Hepatocyte (in vitro differentiated cells): ENCODE measurements at places on chromosomes 1 and 21.

DNA sequence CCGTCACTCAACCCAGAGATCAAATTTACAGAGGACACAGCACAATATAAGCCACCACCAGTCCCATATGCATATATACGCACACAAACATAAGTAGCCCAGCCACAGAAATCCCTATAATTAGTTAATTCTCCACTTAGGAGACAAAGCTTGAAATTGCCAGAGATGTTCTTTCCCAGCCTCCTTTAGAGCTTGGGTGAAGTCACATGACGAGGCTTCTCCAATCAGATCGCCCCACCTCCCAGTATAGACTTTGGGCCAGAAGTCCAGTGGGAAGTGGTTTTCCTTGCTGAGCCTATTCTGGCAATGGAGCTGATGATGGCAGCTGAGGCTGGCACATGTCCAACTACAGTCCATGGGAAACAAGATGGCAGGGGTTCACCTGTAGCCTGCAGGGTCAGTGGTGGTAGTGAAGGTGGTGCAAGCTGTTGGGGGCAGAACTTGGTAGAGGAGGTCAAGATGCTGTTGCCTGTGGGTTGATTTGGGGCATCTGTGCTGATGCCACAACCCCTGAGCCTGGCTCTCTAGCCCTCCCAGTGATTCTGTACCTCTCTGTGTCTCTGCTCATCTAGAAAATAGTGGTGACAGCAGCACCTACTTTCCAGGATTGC lies 535.9 kb downstream of the MATN1 start:
- no peak for DNase-seq

- peak; percentile 98 for DNase-seq
Observed at GRCh38 chr1:3900150-3900968, at the start of gene C1orf174. Gene C1orf174 (minus strand): TSS chr1:3900272. CDS start chr1:3900186, 86 bp downstream.

GRCh38 chr1:17215545-17215890 lies 10.6 kb downstream of the PADI1 start:
- no peak for DNase-seq

- peak; percentile 96 for DNase-seq
Observed at GRCh38 chr1:3312898-3313575, 141.4 kb upstream of the ARHGEF16 start.

- DNase-seq: no peak
Observed at GRCh38 chr1:234258071-234258470, 115.2 kb upstream of the COA6 start.

GRCh38 chr1:7827126-7827955 lies 25.5 kb downstream of the UTS2 start:
- no peak for DNase-seq

DNA sequence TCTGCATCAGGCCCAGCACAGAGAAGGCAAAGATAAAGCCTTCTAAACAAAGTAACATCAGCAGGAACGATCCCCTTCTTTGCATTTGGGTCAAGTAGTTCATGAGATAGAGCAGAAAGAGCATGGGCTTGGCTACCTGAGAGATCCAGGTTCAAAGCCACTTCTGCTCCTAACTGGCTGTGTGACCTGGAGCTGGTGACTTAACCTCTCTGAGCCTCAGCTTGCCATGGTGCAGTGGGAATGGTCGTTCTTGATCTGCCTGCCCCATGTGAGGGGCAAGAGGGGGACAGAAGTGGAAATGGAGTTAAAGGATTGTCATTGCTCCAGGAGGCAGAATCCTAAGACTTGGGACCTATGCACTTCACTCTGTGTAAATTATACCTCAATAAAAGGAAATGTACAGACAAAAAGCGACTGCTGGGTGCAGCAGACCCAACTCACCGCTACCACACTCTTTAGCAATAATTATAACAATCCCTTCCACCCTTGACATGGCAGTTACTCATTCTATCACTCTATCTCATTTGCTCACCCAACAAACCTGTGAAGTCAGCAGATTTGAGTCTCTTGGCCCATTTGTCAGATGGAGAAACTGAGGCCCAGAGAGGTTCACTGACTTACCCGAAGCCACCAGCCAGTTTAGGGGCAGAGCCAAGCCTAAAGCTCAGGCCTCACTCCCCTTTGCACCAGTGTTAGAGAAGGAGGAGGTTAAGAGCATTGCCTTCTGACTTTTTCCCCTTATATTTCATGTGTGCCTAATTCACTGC lies 1.5 kb upstream of the MATN1 start:
- no peak for DNase-seq

- DNase-seq: no peak
Observed at GRCh38 chr1:87508247-87508787, 179.6 kb downstream of the LMO4 start.

DNA sequence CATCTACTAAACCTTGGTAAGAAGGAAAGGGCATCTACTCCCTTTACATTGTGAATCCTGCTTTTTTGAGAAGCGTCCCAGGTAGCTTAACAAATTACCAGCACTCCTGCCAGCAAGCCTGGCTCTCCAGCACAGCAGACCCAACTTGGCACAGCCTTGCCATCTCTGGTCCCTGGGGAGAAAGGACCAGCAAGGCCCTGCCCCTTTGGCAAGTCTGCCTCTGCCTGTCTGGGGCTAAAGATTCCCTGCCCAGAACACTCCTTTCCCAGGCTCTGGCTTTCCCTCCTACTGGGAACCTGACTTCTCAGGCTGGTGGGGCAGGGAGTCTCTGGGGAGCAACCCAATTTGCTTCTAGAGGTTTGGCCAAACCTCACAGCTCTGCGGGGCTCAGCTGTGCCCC lies 68.5 kb downstream of the ATP2B4 start:
- DNase-seq: no peak

- DNase-seq: peak; percentile 15
Observed at GRCh38 chr1:165187031-165188009, 169.2 kb downstream of the LMX1A start.

DNA sequence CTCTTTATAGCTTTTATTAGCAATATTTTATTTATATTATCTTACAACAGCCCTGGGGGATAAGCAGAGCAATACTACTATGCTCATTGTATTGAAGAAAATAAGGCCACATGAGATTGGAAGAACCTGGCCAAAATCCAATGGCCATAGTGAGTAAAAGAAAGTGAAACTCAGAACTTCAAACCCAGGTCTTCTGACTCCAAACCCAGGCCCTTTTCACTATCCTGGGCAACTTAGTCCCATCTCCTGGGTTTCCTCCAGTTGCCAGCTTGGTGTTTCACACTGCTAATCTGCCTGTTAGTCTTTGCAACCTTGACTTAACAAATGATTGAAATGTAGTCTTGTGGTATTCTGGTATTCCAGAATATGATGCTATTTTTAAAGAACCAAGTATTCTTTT lies 22.4 kb upstream of the EXO1 start:
- no peak for DNase-seq

GRCh38 chr21:35207322-35207721 lies 158.2 kb upstream of the RUNX1 start:
- no peak for DNase-seq

DNA sequence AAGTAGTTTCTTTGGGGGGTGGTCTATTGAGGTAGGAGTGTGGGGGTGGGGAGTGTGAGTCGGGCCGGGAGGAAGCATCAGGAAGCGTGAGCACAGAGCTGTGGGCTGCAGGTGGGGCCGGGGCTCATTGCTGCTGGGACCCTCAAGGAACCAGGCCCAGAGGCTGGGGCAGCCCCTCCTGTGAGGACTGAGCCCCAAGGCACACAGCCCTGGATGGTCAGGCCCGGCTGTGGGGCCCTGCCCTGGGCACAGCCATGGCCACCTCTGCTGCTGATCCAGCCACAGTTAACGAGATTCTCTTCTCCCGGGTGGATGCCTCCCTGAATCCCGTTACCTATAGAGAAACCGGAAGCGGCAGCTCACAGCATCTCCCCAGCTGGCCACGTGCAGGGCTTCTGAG lies 22.9 kb upstream of the SUMO3 start:
- no peak for DNase-seq

DNA sequence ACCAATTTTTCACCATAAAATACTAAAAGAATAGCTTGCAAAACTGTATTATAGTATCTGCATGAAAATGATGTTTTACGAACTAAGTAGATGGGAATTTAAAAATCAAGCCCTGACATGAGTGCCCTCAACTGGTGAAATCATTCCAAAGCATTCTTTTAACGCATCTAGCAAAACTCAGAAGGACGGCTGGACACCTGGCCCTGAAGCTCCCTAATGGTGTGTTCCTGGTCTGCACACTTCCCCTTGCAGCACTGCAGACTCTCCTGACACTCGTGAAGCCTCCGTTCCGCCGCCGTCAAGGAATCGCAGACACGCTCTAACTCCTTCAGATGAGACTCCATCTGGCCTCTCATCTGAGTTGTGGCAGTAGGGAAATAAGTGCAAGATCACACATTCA lies 39.9 kb downstream of the ODF2L start:
- no peak for DNase-seq

DNA sequence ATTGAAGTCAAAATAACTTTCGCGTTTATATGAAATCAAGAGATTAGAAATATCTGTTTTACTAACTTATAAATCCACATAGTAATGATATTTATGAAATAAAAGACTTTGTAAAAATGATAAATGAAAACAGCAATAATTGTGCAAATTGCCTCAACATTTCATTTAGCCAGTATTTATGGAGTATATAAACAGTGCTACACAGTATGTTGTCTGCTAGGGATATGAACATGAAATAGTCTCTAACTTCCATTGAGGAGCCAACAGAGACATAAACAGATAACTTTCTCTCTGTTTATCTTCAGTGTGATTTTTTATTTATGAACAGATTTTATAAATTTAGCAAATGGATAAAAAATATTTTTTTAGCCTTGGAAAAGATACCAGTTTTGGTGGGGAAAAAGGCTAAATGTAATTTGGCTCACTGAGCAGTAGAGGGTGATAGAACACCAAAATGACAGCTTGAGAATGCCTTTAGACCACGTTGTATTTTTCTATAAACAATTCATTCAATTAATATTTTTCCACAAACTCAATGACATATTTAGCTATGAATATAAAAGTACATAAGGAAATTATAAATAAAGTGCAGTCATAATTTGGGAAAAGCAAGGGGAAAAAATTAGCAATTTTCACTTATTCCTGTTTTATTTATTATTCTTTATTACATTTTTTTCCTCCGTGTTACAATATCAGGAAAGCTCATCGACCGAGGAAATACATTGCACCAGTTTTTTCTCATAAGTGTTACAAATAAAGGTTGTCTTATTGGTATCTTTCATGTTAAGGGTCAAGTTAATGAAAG lies 47.5 kb upstream of the EEIG2 start:
- peak; percentile 31 for DNase-seq

DNA sequence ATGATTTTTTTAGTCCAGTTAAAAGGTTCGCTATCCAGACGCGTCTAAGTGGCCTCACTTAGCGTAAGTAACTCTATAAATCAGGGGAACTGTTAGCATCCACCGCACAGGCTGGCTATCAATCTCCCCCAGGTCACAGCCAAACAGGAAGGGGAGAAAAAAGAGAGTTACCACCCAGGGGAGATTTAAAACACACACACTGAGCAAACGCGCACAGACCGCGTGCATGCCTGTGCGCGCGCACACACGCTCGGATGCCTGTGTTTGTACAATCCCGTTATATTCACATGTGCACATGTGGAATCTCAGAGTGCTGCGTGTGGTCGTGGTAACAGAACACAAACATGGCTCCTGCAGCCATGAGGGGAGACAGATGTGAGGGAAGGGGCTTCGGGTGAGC lies 125.4 kb downstream of the CASZ1 start:
- no peak for DNase-seq

DNA sequence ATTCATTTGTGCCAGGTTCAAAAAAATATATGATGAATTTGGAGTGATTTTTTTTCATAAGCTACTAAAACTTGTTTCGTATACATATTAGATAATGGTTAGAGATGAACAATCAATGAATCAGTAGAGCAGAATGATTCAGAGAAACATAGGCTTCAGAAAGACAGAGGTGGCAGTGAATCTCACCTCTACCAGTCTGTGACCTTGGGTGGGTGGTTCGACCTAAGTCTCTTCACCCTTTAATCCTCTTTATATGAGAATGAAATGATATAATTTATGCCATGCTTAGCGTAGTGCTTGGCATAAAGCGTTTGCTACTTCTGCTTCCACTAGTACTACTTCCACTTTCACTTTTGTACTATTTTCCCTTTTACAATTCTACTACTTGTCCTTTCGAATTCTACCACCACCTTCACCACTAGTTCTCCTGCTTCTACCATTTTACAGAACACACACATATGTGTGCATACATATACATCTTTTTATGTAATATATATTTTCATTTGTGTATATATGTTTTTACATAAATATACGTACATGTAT lies 45.1 kb downstream of the FYB2 start:
- no peak for DNase-seq

GRCh38 chr21:43659136-43660000 lies at the start of the genes HSF2BP and RRP1B:
Gene HSF2BP (minus strand): TSS chr21:43659488. CDS start chr21:43658096, 1,392 bp downstream.
Gene RRP1B (plus strand): TSS chr21:43659560. CDS start chr21:43659665, 105 bp downstream.
- DNase-seq: peak; percentile 94

- no peak for DNase-seq
Observed at GRCh38 chr1:159851407-159851806, 11.1 kb downstream of the VSIG8 start.

GRCh38 chr1:57819893-57820292 lies 396.0 kb upstream of the DAB1 start:
- peak; percentile 11 for DNase-seq

DNA sequence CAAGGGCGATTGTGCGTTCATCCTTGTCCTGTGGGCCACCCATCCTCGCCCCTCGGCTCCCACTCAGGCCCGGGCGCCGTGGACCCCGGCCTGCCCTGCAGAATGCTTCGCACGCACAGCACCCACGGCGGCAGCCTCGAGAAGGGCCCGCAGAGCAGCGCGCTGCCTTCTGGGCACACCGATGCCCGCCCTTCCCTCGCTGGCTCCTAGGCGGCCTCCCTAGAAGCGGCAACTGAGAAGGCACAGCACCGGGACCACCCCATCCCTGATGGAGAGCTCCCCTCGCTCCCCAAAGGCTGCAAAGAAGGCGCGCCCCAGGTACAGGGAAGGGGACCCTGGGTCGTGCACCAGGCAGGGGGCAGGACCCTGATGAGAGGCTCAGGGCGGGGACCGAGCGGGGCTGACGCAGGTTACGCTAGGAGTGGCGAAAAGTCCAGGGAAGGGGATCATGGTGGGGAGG lies 971 bp downstream of the CAPZB start:
- peak; percentile 59 for DNase-seq
